ENCODE measurements at places on chromosomes 11 and 22.
A peak's percentile ranks its signal among the peaks of the same experiment; 100 is the strongest.

- no peak for DNase-seq
Observed at GRCh38 chr22:27315833-27316232, 485.7 kb downstream of the MN1 start.

DNA sequence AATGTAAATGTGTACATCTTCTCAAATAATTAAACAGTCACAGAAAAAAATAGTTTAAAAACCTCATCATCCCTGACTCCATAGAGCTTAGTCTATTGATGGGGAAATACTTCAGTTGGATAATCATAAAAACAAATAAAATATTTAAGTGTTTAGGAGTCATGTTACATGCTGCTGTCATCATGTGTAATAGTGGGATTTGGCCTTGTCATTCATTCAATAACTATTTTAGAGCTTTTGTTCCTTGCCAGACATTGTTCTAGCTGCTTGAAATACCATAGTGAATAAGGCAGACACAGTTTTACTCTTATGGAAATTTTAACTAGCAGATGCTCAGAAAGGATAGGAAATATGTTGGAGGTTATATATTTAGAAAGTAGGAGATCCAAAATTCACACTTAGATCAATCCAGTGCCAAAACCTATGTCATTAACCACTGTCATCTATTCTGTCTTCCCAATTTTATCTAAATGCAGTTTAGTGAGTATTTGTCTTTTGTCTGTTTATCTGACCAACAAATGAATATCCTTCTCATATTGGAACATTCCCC lies 324.7 kb downstream of the CASP12 start:
- DNase-seq = peak; percentile 91

DNA sequence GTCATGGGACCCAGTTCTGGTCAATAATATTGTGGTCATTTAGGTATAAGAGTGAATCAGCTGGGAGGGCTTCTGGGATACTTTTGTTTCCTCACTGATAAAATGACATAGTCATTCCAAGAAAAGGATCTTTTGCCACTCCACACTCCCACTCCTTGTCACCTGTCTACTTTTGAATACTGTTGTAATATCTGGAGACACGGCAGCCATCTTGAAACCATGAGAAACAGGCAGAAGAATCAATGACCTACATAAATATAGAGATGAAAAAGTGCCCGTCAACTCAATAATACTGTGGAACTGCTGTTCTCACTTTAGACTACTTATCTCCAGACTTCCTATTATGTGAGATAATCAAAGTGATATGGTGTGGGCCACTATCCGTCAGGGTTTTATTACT lies 154.2 kb downstream of the CCDC34 start:
- DNase-seq = no peak

DNA sequence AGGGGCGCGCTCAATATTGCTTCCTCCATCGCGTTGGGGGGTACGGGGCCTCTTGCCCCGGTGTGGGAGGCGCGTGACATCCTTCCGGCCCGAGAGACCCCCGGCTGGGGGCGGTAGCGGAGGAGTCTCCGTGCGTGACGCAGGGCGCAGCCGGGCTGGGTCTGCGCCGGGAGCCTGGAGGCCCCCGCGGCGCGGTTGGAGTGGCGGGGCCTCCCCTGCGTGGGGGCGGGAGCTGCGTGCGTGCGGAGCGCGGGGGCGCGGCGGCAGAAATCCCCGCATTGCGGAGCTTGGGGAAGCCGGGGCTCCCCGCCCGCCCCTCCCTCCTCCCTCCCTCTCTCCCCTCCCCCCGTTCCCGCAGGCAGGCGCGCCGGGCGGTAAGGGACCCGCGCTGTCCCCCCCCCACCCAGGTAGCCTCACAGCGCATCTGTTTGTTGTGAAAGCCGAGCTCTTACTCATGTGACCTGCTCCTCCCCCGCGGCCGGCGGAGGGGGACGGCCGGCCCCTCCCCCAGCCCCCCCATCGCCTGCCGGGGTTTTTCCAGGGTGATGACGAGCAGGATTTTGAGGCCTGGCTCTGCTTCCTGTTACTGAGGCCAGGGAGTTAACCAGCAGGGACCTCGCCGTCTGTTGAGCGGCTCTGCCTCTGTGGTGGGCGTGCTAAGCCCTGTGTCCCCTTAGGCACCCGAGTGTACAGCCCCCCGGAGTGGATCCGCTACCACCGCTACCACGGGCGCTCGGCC lies 1.6 kb downstream of the PIM3 start:
- peak; percentile 96 for DNase-seq

DNA sequence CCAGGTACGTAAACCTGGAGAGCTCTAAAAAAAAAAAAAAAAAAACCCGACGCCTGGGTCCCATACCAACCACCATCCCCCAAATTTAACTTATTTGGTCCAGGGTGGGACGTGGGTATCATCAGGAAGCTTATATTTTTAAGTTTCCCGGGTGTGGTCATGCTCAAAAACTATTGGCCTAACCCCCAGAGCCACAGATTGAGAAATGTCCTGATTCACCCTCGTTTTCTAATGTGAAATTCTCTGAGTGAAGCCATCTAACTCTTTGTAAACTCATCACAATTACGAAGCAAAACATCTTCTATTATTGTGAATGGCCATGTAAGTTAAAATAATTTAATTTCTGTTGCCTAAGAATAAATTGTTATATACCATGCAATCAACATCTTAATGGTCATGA lies 29.6 kb downstream of the PAK1 start:
- no peak for DNase-seq

- no peak for DNase-seq
Observed at GRCh38 chr11:60866911-60867870, at the start of gene ZP1. TSS of gene ZP1 (plus strand) at chr11:60867542. CDS start at chr11:60867562, 20 bp downstream.

- no peak for DNase-seq
Observed at GRCh38 chr11:123576501-123576900, 77.9 kb downstream of the SCN3B start.

- DNase-seq = no peak
Observed at GRCh38 chr11:100841711-100842407, 154.8 kb downstream of the ARHGAP42 start.

DNA sequence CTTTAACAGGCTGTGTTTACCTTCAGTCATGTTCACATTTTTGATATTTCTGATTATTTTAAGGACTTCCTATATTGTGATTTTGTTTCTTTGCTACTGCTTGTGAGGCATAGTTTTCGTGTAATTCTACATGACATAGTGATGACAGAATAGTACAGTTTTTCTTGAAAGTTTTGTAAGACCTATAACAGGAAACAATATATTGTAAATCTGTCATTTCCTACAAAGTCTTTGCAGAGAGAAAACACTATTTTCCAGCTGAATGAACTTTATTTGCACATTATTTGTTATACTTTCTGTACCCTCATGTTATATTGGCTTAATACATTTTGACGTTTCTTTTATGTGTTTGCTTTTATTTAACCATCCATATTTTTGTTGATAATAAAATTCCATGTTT lies 191.1 kb downstream of the TMEM135 start:
- no peak for DNase-seq

- peak; percentile 0 for DNase-seq
Observed at GRCh38 chr11:16126362-16126761, 230.0 kb downstream of the SOX6 start.

GRCh38 chr22:43427296-43428004 lies 15.6 kb downstream of the MPPED1 start:
- DNase-seq = no peak

DNA sequence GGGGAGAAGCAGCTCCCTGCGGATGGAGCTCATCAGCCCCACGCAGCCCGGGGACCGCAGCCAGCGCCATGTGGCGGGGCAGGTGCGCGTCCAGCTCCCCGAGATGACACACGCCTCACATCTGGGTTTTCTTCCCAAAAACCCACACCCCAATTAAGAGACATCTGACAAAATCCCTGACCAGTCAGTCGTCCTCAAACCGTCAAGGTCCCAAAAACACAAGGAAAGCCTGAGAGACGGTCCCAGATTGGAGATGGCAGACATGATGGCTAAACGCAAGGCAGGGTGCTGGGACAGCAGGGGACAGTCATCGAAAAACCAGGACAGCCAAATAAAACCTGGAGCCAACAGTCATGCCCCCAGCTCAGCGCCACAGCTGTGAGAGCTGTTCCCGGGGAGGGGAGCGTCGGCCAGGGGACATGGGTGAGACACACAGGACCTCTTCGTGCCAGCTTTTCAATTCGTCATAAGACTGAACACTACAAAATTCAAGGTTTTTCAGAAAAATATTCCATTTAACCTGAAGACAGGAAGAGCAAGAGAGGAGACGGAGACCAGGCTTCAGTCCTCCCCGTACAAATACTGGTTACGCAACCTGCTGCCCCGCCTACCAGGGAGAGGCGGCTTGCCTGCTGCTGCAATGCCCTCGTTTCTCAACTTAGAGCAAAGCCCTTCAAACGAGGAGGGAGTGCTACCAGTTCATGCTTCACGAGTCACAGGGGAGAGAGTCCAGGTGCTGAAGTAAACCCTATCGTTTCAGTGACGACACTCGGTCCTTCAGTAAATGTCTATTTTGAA lies 10.5 kb downstream of the TOLLIP start:
- DNase-seq = peak; percentile 89

DNA sequence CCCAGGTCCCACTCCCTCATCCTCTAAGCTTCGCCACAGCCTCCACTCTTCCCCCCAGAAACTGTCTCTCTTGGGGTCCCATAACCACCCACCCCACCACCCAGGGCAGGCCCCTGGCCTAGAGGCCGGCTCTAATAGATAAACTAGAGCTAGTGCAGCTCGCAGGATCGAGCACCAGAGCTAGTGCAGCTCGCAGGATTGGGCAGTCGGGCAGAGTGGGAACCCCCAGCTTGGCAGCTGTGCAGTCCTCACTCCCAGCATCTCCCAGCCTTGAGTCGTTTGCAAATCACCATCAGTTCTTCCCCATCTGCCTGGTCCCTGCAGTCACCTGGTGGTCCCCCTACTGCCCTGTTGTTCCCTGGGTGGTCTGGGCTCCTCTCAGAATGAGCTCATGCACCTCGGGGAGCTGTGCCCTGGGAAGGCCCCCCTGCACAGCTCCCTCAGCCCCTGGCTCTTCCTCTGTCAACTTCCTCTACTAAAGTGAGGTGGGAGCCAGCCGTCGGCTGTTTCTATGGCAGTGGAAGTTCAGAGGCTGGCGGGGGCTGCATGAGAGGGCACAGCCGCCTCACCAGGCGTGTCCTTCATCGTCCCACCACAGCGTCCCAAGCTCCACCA lies 15.5 kb upstream of the SHANK2 start:
- no peak for DNase-seq

GRCh38 chr22:29316141-29316828 lies 788 bp upstream of the RASL10A start:
- no peak for DNase-seq

- no peak for DNase-seq
Observed at GRCh38 chr11:61019832-61020405, 48.4 kb downstream of the CD6 start.

GRCh38 chr11:65210361-65210731 lies 28.6 kb downstream of the CAPN1 start:
- DNase-seq = no peak

DNA sequence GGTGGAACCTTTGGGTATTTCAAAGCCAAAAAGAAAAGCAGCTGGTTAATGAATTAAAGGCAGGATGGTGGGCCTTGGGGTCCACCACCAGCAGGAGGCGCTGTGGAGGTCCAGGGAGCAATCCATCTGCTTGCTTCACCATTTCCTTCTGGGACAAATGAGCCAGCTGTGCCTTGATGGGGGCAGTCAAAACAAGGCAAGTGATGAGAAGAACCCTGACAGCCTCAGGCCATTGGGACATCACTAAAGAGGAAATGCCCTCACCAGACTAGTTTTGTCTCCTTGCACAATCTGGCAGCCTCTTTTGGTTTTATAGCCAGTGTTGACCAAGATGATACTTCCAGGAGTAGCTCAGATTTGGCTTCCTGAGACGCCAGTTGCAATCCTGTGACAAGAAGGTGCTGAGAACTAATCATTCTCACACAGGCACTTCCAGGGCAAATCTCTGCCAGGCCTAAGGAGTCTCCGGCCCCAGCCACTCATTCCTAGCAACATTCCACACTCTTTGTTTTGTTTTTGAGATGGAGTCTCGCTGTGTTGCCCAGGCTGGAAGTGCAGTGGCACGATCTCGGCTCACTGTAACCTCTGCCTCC lies 38.2 kb upstream of the WEE1 start:
- peak; percentile 64 for DNase-seq

DNA sequence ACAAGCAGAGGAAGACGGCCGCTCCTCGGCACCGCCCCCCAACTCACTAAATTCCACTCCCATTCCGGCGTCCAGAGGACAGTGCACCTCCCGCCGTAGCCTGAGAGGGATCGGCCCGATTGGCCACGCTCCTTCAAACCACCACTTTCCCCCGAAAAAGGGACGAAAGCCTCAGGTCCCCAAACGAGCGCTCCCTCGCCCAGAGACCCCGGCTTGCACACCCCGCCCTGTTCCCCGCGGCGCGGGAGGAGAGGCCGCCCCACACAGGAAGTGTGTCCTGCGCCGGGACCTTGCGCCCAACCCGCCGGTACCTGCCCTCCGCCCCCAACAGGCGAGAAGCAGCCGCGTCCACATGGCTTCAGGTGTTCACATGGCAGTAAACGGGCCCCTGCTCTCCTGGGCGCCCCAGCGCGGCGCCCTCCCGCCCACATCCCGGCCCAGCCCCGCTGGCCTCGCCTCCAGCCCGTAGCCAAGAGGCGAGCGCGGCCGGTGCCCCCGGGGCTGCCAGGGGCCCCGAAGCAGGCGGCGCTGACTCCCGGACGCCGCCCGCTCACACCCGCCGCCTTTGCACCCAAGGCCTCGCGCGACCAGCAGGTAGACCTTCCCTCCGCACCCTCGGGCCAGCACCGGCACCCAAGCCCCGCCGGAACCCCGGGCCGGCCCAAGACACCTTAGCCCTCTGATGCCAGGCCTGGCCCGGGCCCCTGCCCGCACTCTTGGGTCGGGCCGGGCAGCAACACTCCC lies 849 bp downstream of the TCF20 start:
- DNase-seq = no peak

DNA sequence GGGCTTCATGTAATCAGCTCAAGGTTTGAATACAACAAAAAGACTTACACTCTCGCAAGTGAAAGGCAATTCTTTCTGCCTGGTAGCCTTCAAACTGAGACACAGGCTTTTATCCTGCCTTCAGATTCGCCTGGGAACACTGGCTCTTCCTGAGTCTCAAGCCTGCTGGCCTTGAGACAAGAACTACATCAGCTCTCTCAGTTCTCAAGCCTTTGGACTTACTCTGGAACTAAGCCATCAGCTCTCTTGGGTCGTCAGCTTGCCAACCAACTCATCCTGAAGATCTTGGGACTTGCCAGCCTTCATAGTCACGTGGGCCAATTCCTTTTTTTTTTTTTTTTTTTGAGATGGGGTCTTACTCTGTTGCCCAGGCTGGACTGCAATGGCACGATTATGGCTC lies 35.7 kb upstream of the LRRC10B start:
- peak; percentile 46 for DNase-seq

DNA sequence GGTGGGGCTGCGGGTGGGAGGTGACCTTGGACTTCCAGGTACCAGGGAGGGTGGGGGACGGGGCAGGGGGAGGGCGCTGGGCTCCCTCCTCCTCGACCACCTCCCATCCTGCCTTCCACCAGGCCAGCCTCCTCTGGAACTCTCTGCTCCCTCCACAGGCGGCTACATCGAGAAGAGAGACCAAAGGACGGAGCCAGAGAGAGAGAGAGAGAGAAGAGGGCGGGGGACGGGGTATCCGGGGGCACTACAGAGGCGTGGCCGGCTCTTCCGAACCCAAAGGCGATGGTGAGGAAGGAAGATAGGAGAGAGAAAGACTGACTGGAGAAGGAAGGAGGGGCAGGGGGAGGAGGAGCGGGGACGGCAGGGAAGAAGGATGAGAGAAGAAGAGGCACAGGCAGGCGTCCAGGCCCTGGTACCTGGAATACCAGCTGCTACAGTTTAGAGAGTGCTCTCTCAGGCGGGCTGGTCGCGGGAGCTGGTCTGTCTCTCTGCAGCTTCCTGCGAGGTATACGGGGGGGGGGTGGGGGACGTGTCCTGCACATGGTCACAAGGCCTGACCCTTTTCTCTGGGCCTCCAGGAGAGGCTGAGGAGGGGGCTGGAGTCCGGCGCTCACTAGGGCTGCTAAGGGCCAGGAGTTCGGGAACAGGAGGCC lies 38.0 kb downstream of the IGSF9B start:
- DNase-seq = no peak

- no peak for DNase-seq
Observed at GRCh38 chr11:123178186-123178585, 16.9 kb downstream of the CLMP start.
